ENCODE measurements at places on chromosomes 2 and 18.

DNA sequence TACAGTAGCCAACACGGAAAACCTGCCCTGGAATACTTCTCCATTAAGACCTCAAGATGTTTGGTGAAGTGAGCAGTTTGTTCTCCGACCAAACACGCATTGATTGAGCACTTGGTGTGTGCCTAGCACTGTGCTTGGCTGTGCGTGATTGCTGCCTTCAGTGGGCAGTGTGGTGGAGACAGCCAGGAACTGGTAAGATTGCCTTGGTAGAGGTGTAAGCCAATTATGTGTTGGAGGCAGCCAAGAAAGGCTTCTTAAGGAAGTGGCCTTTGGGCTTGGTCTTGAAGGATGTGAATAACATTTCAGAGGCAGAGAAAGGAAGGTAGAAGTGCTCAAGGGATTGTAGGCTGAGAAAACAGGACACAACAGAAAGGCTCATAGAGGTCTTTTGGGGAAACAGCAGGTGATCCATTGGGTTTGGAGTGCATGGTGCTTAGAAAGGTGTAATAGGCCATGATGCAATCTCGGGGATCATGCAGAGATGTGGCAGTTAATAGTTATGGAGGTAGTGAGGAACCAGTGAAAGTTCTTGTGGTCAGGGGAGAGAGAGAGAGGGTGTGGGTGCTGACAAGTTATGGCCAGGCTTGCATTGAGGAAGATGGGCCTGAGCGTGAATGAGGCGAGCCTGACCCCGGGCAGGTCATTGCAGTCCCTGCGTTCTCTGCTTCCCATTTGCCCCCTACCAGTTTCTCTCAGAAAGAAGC is 6.3 kb downstream of the B3GNT2 start:
- DNase-seq = no peak

GRCh38 chr2:39724828-39725144 is 54.3 kb downstream of the THUMPD2 start:
- DNase-seq = no peak

DNA sequence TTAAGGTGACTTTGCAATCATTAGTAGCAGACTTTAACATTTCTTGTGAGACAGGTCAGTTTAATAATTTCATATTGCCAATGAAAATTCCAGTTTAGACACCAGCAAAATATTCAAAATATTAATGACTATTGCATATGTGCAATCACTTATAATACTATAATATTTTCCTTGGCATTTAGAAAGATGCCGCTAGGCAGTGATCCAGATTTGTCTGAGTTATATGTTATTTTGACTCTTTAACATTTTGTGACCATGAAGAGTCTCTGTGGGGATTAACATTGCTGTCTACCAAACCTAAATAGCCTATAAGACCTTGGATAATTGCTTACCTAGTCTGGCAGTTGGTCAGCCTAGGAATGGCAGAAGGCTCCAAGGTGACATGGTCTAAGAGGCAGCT is 389.6 kb downstream of the THSD7B start:
- DNase-seq = no peak

- no peak for DNase-seq
These were observed 39.1 kb downstream of the NFATC1 start for GRCh38 chr18:79434607-79435401.

DNA sequence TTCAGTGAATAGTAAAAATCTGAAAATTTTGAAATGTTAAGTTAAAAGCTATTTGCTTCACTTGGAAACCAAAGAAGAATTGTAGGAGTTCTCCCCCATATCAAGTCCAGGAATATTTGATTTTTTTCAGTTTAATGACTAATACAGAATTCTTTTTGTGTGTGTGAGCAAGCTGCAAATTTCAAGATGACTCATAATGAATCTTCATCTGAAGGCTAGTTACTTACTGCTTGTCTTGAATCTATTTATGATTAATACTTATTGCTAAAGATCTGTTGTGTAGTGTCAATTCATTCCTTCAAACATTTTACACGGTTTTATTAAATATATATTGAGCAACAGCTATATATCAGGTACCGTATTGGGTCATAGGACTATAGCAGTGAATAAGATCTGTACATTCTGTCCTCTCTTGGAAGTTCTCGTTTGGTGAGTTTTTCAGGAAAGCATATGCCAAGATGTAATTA is 47.8 kb upstream of the CAVIN2 start:
- no peak for DNase-seq

DNA sequence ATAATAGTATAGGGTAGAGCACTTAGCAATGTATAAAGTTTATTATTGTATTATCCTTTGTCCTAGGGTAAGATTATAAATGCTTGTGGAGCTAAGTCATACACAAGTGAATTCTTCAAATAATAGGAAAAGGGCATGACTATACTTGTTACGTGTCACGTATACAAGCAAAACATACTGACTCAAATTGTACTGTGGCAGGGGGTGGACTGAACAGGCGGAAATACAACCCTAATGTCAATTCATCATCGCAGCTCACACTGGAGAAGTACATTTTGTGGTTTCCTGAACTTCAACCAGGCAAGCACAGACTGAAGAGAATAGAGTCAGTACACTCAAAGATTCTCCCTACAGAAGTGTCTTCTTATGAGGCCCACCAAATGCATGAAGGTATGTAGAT is 201.0 kb downstream of the MBD2 start:
- DNase-seq = no peak

- no peak for DNase-seq
These were observed 249.2 kb downstream of the NBAS start for GRCh38 chr2:15311926-15312325.

DNA sequence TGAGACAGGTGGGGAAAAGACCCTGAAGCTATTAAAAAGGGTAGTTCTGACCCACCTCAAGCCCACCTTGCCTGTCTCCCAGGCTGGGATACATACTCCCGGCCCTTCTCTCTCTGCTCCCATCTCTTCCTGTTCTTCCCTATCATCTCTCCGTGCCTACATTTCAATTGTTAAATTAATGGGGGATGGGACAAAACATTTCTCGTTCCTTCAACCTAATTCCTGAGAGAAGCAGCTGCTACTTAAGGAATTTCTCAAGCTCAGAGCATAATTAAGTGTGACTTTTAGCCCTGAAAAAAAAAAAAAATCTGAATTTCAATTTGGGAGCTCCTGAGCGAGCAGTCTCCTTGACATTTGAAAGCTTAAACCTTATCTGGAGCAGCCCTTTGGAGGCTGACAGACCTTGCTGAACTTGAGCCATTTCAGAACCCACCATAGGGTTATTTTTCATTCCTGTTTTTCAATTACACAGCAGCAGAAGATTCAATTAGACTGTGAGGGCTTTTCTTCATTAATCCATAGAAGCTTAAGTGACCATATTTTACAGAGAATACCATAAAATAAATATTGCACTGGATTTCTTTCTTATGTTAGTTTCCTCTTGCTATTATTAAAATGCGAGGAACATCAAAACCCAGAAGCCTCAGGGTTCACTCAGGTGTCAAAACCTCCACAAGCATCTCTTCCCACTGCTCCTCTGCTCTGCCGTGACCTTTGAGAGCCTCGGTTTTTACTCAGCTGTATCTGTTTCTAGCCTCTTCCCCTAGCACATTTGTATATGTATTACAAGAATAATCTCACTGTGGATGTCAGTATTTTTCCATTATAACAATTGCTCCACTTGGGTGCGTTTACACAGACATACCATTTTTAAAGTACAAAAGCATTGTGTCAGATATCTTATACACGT is 125.7 kb downstream of the B3GNT2 start:
- no peak for DNase-seq

DNA sequence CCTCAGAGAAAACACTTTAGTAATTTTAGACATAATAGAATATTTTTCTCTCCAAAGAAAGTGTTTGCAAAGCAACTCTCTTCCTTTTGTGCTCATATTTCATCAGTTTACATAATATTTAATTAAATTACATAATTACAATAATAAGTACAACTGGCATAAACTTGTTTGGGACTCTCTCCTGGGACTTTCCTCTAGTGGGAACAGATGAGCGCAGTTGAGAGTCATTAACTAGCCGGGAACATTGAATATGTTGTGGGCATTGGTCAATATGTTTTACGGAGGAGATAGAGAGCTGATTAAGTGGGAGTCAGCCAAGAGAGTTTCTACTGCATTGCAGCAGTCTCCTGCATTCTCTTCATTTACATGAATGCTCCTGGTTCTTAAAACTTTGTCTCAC is 607.7 kb downstream of the ARHGAP15 start:
- no peak for DNase-seq

- DNase-seq = no peak
These were observed 45.5 kb downstream of the EML4 start for GRCh38 chr2:42214669-42215068.

DNA sequence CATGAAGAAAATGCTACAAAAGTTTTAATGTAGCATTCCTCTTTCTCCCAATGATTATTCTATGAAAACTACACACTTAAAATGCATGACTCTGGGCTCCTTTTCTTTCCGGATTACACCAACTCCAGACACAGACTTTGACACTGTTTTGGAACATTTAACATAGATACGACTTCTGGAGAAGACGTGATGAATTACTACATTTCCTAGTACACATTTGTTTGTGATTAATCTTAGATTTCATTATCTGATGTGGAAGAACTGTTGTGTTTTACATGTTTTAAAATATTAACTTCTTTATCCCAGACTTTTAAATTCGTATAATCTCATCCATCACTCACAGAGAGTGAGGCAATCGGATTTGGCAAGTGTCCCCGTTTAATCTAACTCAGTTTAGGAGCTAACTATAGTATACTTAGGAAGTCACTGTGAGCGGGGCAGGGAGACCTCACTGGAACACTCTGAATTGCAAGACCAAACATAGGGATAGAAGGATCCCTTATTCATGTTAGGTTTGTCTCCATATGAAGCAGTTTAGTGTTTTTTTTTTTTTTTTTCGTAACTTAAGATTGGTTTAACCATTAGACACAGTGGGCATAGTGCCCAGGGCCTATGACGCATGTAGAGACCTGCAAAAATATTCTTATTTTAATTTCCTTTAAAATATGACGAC is 66.7 kb downstream of the PDE1A start:
- peak; percentile 63 for DNase-seq

GRCh38 chr2:179862898-179863458 is 1.6 kb upstream of the ZNF385B start:
- DNase-seq = no peak

DNA sequence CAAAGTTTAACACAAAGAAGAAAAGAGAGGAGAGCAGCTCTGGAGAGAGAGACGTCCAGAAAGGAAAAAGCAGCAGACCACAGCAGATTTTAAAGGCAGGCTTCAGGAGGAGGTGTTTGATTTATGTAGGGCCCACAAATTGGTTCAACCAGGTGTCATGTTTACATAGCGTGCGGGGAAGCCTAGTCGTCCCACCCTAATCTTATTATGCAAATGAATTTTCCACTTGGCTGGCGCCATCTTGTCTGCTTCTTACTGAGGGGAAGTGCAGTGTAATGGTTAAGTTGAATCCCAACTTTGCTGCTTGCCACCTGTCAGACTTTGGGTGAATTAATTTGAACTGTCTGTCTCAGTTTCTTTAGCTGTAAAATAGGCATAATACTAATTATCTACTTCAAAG is 282.4 kb upstream of the CYRIA start:
- DNase-seq = no peak

DNA sequence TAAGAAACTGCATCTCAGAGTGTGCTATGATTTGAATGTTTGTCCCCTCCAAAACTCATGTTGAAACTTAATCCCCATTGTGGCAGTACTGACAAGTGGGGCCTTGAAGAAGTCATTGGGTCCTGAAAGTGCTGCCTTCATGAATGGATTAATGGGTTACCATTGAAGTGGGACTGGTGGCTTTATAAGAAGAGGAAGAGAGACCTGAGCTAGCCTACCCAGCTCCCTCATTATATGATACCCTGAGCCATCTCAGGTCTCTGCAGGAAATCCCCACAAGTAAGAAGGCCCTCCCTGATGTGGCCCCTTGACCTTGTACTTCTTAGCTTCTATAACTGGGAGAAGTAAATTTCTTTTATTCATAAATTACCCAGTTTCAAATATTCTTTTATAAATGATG is 526.8 kb downstream of the XIRP2 start:
- no peak for DNase-seq

- no peak for DNase-seq
These were observed 520.6 kb upstream of the RAB12 start for GRCh38 chr18:8088626-8089025.

DNA sequence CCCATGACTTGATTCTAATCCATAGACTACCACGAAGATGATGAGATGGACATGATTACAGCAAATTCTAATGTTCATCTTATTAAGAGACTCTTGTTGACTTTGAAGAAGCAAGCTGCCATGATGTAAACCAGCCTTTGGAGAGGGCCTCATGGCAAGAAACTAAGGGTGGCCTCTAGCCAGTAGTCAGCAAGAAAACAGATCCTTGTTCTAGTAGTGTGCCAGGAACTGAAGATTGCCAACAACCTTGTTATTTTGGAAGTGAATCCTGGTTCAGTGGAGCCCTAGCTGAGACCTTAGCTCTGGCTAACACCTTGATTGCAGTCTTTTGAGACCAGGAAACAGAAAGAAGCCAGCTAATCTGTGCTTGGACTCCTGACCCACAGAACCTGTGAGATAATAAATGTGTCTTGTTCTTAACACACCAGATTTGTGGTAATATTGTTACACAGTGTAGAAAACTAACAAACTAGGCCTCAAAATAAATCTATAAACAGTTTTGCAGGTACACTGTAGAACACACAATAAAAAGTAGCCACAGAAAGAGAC is 10.0 kb downstream of the PHOSPHO2 start:
- no peak for DNase-seq

GRCh38 chr2:140596447-140596846 is 1534.4 kb downstream of the LRP1B start:
- DNase-seq = no peak

GRCh38 chr18:32701313-32701712 is 71.5 kb downstream of the KLHL14 start:
- DNase-seq = no peak

- DNase-seq = peak; percentile 89
These were observed 480 bp downstream of the DSEL start for GRCh38 chr18:67515942-67516538.

DNA sequence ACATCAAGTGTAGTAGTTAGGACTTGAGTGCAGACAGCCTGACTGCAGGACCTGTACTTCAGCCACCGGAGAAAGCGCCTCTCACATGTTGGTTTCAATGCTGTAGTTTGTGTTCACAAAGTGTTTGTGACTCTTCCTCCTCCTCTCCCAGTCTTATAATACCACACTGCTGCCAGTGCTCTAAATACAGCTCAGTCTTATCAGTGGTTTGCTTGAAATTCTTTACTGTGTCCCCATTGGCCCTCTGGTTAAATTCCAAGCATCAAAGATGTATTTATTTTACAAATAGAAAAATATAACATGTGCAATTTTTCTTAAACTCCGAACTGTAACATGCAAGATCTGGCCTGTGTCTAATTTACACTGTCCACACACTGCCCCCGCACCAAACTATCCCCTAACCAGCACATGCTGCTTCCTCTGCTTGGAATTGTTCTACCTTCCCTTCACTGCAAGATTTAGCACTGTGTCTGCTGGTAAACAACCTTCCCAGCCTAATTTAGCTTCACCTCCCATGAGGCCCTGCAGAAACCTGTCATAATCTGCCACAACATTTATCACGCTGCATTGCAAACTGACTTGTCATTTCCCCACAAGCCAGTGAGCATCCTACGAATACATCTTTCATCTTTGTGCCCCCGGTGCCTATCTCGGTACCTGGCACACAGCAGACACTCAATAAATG is 77.1 kb downstream of the SUMO1 start:
- DNase-seq = no peak

GRCh38 chr2:183998797-183999190 is 599.5 kb upstream of the ZNF804A start:
- no peak for DNase-seq

- DNase-seq = no peak
These were observed 37.2 kb upstream of the PXDN start for GRCh38 chr2:1781291-1782080.
